T-helper 2 cell treated with Interferon-gamma antibody and Interleukin-4, amounts not matched to agents 100 ng/mL and 5 ng/mL, for 36 hours (primary cell): ENCODE measurements at places on chromosomes 12 and 14. TPM values are rescaled to one million over a fixed set of nuclear protein-coding genes. Genes with fewer than 3 reads are reported as not detected.

Gene RILPL2
- total RNA-seq = 7.1 and 7.5 TPM in 2 replicates

Gene CDKL1
- total RNA-seq = 10.6 and 13.6 TPM in 2 replicates

Gene SERPINA9
- not detected in 2 replicates for total RNA-seq

Gene KLRC4
- not detected in 2 replicates for total RNA-seq

Gene OVCH1
- not detected in 2 replicates for total RNA-seq

Gene TRPV4
- not detected in 2 replicates for total RNA-seq

Gene DCP1B
- 12.5 and 12.9 TPM in 2 replicates for total RNA-seq

Gene RNASE1
- total RNA-seq = not detected in 2 replicates
